ENCODE measurements at places on chromosomes 5 and 9.

DNA sequence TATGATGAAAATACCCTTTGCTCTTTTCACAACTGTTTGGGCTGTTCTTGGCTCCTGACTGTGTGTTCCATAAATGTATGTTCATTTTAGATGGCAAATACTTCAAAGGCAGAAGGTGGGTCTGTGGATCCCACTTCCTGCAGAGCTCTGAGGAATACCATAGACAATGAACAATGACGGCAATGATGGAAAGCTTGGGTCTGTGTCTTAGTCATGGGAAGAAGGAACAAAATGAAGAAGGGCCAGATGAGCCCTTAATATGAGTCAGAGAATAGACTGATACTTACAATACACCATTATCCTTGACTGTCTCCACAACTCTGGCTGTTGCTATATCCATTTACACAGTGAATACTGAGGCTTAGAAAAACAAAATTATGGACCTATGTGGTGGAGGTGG, 126.0 kb downstream of the SLIT3 start:
- DNase-seq: no peak

- no peak for DNase-seq
Measured at GRCh38 chr9:136962163-136962562, 10.1 kb downstream of the LCN12 start.

DNA sequence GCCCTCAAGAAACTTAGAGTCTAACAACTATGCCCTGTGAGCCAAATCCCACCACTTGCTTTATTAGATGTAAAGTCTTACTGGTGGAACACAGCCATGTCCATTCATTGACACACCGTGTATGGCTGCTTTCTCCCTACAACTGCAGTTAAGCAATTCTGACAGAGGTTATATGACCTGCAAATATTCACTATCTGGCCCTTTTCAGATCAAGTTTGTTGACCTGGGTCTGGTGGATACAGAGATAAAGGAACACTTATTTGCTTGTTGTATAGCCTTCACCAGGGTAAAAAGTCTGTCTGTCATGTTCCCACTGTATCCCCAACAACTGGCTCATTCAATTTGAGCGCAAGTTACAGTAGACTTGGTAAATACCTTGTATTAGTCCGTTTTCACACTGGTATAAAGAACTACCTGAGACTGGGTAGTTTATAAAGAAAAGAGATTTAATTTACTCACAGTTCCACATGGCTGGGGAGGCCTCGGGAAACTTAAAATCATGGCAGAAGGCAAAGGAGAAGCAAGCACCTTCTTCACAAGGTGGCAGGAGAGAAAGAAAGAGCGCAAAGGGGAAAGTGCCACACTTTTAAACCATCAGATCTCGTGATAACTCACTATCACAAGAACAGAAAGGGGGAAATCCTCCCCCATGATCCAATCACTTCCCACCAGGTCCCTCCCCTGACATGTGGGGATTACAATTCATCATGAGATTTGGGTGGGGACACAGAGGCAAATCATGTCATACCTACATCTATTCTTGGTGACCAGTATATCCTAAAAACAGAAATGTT, 27.9 kb downstream of the DEPDC1B start:
- no peak for DNase-seq

- peak; percentile 74 for DNase-seq
Measured at GRCh38 chr9:121278477-121279261, 10.7 kb downstream of the GSN start.

DNA sequence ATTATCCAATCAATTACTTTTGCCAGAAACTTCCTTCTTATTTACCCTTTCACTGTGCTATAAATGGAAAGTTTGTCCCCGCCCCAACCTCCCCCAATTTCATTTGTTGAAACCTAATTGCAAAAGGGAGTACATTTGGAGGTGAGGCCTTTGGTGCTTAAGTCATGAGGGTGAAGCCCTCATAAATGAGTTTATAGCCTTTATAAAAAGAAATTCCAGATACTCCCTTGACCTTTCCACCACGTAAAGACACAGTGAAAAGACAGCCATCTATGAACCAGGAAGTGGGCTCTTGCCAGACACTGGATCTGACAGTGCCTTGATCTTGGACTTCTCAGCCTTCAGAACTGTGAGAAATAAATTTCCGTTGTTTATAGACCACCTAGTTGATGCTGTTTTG, 82.3 kb downstream of the NUDT12 start:
- no peak for DNase-seq

DNA sequence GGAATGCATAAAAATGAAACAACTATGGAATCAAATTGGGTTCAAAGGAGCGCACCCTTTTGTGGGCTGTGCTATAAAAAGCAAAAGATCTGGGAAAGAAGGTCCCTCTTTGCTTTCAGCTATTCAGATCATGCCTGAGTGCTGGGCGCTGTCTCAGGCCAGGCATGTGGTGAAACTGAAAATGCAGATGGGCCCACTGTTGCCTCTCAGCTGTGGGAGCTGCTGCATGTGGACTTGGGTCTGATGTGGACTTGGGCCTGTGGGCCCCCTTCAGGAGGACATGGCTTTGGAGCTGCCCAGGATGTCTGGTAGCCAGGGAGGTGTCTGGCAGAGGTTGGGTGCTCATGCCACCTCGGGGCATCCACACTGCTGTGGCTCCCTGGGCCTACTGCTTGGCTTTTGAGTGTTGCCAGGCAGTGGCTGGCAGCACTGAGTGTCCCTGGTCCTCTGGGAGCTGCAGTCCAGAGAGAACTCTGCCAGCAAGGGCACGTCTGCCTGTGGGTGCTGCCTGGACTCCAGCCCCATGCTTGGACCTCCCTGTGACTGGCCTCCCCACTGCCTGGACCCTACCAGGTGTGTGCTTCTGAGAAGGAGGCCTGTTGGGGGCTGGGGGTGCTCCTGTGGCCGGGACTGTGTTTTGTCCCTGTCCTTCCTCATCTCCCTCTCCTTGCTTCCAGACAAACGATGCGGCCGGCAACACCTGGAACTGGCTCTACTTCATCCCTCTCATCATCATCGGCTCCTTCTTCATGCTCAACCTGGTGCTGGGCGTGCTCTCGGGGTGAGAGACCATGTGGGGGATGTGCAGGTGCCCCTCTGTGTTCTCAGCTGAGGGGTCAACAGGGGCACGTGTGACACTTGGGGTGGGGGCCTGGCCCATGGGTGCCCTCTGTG, 74.3 kb downstream of the CACNA1B start:
- DNase-seq: no peak

- DNase-seq: no peak
Measured at GRCh38 chr9:92098638-92099037, 16.6 kb downstream of the SPTLC1 start.

DNA sequence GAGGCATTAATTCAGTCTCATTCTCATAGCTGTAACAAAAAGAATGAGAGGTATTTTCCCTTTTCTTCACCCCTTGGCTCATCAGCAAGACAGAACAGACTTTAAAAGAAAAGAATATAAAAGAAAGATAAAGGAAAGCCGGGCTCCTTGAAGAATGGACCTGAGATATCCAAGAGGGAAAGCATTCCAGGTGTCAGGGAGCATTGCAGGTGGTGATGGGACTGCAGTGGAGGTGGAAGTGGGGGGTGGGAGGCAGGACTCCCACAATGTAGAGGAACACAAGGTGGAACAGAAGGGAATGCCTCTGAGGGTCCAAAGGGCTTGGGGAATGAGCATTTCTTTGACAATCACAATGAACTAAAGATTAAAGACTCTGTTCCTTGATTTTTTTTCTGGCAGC, 10.7 kb upstream of the PUM3 start:
- DNase-seq: no peak

DNA sequence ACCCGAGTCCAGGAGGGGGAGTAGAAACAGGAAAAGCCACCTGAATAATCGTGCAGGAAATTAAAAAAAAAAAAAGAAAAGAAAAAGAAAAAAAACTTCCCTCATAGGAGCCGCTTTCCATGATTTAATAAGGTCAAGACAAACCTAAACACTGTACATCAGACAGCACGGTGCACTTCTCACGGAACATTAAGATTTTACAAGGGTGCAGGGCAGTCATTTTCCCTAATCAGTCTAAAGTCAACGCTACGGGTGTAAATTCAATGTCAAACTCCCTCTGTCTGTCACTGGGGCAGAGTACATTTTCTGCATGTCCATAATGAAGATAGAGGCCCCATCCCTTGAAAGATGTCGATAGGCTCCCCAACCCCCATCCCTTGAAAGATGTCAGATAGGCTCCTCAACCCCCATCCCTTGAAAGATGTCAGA, 139.7 kb downstream of the TSSK1B start:
- no peak for DNase-seq

DNA sequence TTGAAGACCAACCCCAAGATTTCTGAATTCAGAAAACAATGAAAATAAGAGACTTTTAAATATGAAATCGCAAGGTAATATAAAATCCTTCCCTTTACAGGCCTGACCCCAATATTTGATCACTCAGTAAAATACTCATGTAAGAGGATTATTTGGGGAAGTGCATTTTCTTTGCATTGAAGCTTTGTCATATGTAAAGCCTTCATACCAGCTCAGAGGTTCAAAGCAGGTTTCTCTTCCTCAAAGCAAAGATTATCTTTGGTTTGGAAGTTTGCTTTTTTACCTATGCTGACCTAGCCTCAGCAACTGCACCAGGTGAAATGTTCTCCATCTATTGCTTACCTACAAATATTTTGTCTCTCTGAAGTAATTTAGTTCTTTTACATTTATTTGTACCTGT, 106.5 kb upstream of the PARP8 start:
- no peak for DNase-seq

DNA sequence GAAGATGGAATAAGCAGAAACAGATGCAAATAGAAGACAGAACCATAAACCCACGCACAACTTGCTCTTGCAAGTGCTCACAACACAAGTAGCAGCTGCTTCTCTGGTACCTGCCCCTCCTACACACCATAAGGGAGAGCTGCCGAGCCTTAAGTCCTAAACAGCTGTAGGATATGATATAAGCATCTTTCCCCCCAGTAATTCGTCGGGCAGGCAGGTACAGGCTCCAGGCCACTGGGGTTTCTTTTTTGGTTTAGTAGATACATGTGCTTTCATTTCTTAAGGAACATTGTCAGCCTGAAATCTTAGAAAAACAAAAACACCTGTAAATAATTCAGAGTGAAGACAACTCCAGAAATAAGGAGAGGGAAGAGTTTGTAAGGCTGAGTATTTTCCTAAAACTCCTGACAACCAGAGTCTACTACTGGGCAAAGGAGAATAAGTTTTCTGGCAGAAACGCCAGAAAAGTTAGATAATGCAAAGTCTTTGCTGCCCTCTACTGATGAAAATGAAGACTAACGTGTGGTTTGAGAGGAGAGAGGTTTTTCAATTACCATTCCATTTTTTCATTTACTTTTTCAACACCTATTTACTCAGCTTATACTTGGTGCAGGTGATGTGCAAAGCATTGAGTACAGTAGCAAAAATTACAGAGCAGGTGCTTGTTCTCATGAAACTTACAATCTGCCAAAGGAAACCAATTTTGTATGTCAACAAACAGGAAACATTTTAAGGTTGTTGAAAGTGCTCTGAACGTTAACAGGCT, 20.1 kb upstream of the TCERG1 start:
- peak; percentile 61 for DNase-seq

- DNase-seq: no peak
Measured at GRCh38 chr9:130111786-130112537, 58.3 kb downstream of the GPR107 start.

- DNase-seq: no peak
Measured at GRCh38 chr9:77589046-77589795, 58.9 kb downstream of the GNA14 start.

GRCh38 chr9:79572608-79573411, 1.0 kb downstream of the TLE4 start:
- no peak for DNase-seq

- no peak for DNase-seq
Measured at GRCh38 chr5:165714598-165714997, 2209.2 kb downstream of the MAT2B start.

- DNase-seq: no peak
Measured at GRCh38 chr9:26566141-26566540, 326.5 kb downstream of the CAAP1 start.

DNA sequence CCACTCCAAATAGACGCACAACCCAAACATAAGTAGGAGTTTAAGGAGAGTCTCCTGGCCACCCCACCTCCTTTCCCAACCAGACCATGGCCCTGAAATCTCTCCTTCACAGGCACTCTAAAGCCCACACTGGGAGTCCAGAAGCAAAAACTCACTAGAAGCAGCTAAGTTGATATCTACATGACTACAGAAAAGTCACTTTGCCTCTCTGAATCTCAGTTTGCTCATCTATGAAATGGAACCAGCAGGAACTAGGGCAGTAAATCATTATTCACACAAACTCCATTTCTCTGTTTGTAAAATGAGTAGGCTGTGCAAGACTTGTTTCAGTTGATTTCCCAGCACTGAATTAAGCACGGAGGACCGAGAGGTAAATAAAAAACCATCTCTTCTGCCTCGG, 4.1 kb upstream of the WWC1 start:
- DNase-seq: no peak

DNA sequence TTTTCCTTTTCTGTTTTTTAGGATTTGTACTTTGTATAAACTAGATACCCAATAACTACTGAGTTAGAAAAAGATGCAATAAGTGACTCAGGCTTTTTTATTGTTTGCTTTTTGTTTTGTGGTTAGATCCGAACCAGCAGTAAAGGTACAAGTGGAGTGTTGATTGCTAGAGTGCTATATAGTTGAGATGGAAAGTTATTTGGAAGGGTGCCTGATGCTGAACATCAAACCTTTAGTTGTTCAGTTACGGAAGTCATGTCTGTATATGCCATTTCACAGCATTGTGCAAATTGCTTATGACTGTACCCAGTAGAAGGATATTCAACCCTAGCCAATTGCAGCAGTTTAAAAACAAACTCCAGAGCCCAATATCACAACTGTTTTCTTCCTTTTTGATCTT, 285.1 kb downstream of the MAT2B start:
- no peak for DNase-seq

GRCh38 chr5:63043792-63044191, 465.2 kb downstream of the LRRC70 start:
- no peak for DNase-seq
